T1000 (cell line): ENCODE measurements at places on chromosomes 1 and 21.
A peak's percentile ranks its signal among the peaks of the same experiment; 100 is the strongest.

- DNase-seq: no peak
These were observed 11.7 kb upstream of the CAPN9 start for GRCh38 chr1:230735447-230735846.

- no peak for DNase-seq
These were observed 33.1 kb downstream of the LPAR3 start for GRCh38 chr1:84859866-84860265.

DNA sequence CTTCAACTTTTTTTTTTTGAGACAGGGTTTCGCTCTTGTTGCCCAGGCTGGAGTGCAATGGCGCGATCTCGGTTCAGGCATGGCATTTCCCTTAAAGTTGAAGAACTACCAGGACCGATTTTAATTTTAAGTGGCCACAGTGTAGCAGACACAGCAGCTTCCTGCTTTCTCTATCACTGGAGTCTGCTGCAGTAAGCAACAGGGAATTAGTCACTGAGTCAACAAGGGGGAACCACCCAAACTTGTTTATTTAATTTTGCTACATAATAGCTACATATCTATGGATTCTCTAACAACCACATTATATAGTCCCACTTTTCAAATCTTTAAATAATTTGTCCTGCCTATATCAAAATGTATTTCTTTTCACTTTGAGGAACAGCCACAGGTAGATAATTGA, 12.5 kb upstream of the TNNI3K start:
- DNase-seq: no peak

DNA sequence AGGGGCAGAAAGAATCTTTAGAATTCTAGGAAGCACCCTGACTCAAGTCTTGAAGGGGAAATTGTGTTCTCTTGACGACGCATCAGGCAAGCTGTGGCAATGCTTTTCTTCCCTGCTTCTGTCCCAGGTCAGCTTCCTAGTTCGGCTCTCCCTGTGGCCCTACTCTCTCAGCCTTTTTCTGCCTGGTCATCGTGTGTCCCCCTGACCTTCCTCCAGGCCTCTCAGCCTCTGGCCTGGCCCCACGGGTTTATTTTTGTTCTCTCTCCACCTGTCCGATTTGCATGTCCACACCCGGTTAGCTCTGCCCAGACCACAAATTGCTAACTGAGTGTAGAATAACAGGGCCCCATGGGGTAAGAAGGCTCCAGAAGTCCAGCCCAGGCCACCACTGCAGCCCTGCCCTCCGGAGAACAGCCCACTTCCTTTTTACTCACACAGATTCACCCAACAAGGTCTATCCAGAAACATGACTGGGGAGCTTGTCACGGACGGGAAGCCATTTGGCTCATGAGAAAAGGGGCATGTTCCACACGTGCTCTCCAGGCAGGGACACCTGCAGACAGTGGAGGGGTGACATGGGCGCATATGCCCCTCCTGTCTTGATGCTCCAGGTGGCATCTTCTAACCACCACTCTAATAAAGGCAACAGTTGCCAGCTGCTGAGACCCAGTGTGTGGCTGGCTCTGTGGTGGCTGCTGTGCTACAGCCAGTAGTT, 9.8 kb downstream of the KCNN3 start:
- no peak for DNase-seq

GRCh38 chr1:116574581-116575291, 3.9 kb upstream of the CD58 start:
- DNase-seq: peak; percentile 23

- no peak for DNase-seq
These were observed 183.9 kb upstream of the NFIA start for GRCh38 chr1:60898413-60898812.

GRCh38 chr1:111888740-111889376, 100.6 kb downstream of the KCND3 start:
- no peak for DNase-seq

DNA sequence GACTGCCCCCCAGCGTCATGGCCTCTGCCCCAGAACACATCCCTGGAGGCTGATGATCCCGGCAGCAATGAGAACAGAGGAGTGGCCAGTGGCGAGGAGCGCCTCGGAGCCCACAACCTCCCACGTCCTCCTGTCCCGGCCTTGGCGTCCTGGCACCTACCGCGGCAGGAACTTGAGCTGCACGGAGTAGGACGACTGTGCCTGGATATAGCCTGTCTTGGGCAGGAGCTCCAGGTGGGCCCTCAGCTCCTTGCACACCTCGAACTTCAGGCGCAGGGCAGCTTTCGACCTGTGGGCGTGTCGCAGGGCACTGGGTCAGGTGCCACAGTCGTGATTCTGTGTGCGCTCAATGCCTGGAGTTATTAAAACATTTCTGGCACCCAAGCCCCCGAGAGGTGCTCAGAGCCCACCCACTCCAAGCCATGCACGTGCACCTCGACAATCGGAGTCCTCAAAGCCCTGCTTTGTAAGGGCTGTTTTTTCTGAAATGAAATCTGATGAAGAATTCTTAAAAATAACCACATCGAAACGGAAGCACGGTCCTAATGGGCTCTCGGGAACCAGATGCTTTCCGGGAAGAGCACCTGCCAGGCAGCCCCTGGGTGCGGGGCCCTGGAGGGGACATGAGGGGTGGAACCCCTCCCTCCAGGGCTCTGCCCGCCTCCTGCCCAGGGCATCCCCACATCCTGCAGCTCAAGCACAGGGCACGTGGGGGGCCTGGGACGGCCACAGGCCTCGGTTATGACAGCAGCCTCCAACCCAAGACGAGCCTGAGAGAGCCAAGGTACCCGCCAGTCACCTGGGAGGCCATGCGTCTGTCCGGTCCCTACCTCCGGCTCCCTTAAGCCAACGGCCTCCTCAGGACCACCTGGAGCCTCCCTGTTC, 23.0 kb upstream of the TMEM52 start:
- DNase-seq: no peak

DNA sequence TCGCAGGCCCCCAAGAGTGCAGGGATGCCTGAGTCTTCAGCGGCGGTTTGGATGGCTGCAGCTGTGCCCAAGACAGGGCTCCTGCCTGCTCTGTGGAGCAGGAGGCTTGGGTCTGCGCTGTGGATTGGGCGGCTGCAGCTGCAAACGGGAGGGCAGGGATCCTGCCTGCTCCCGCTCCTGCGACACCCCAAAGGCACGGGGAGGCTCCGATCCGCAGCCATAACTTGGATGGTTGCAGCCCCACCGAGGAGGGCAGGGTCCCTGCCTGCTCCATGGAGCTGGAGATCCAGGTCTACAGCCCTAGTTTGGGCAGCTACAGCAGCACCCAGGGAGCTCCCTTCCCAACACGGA, 898.8 kb upstream of the NEGR1 start:
- DNase-seq: no peak

GRCh38 chr1:234398849-234399381, 25.7 kb downstream of the COA6 start:
- DNase-seq: no peak

- DNase-seq: no peak
These were observed 68.2 kb downstream of the RNF187 start for GRCh38 chr1:228555074-228555994.

DNA sequence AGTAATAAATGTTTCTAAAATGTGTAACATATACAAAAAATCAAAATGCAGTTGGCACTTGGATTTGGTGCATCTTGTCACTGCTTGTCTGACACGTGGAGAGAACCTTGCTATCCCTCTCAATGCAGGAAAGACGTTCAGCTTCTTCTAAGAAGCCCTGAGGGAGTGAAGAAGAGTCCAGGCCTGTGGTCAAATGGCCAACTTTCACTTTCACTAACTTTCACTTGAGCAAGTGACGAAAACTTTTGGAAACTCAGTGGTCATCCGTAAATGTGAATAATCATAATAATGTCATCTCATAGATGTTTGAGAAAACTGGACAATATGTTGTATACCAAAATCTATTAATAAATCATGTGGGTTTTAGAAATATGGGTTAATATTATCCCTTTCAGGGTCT, 61.9 kb downstream of the ERG start:
- no peak for DNase-seq

DNA sequence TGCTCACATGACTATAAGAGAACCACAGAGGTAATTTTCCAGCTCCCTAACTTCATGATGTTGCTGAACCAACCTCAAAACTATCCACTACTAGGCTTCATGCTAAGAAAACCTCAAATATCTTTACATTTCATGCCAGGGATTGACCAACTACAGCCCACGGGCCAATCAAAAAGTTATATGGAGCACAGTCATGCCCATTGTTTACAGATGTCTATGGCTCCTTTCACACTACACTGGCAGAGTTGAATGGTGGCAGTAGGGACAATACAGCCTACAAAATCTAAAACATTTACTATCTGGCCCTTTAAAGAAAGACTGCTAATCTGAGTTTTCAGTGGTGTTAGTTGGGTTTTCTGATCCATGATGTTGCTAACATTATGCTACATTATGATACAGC, 154.8 kb downstream of the TM2D1 start:
- DNase-seq: no peak

- DNase-seq: no peak
These were observed 54.7 kb downstream of the COQ8A start for GRCh38 chr1:226994586-226995364.

DNA sequence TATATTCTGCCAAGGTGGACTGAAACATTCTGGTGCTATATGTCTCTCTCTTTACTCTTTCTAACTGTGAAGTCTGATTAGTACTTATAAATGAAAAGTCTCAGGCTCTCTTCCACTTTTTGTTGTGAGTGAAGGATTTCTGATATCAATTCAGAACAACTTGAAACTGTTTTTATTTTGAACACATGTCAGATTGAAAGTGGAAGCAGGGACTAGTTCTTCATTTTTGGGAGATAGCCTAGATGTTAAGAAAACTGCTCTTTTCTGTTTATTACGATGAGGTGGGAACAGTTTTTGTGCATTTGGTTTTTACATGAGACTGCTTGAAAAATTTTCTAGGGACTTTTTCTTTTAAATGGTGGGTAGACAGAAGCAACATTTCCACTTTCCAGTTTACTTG, 14.5 kb upstream of the GBP3 start:
- no peak for DNase-seq

DNA sequence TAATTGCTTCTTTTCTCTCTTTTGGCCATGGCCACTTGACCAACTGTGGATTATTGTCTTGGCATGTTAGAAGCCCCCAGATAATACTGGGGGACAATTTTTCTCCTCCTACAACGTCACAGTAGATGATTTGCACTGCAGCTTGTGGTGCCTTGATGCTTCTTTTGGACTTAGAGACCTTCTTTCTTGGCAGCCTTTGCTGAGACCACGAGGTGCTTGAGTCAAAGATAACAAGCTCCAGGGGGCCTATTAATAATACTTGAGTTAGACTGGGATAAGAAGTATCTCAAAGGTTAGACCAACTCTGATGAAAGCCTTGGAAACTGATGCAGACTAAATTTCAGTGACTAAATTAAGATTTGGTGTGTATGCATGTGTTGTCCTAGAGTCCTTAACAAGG, 3.2 kb downstream of the PPP1R12B start:
- DNase-seq: no peak

DNA sequence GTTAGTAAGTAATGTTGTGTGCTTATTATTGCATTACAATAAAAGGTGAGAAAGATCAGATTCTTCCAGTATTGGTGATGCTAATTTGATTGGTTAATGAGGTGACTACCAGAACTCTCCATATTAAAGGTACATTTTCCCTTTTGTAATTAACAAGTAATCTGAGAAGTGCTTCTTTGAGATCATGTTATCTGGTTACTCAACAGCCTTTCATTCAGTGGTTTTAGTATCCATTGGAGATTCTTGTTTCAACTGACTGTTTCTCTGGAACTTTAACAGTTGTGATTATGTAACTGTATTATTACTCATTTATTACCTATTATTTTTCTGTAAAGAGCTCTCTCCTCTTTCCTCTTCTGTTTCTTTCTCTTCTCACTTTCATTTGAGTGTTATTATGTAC, 86.7 kb downstream of the PEX14 start:
- DNase-seq: no peak

GRCh38 chr1:34265396-34265795, 88.7 kb downstream of the C1orf94 start:
- DNase-seq: no peak

GRCh38 chr1:62424411-62424810, 12.4 kb upstream of the USP1 start:
- DNase-seq: no peak

GRCh38 chr1:108862698-108863477, 6.0 kb upstream of the AKNAD1 start:
- DNase-seq: no peak

GRCh38 chr21:28832013-28832714, 160.5 kb downstream of the LTN1 start:
- no peak for DNase-seq

DNA sequence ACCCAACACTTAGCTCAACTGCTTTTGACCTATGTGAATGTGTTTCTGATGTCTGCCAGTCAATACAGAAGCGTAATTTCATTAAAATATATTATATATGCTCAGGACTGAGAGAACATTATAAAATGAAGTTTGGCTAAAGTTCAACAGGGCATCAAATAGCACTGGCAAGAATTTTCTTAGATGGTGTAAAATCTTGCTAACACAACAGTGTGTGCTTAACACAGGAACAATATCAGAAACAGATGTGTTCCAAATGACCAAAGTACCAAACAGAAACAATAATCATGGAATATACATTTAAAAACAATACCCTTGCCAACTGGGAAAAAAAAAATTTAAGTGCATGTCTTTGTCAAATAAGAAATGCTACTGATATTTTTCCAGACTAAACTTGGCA, 10.4 kb upstream of the LHX8 start:
- DNase-seq: no peak

- DNase-seq: no peak
These were observed 112.0 kb upstream of the CHRM3 start for GRCh38 chr1:239274242-239274830.

DNA sequence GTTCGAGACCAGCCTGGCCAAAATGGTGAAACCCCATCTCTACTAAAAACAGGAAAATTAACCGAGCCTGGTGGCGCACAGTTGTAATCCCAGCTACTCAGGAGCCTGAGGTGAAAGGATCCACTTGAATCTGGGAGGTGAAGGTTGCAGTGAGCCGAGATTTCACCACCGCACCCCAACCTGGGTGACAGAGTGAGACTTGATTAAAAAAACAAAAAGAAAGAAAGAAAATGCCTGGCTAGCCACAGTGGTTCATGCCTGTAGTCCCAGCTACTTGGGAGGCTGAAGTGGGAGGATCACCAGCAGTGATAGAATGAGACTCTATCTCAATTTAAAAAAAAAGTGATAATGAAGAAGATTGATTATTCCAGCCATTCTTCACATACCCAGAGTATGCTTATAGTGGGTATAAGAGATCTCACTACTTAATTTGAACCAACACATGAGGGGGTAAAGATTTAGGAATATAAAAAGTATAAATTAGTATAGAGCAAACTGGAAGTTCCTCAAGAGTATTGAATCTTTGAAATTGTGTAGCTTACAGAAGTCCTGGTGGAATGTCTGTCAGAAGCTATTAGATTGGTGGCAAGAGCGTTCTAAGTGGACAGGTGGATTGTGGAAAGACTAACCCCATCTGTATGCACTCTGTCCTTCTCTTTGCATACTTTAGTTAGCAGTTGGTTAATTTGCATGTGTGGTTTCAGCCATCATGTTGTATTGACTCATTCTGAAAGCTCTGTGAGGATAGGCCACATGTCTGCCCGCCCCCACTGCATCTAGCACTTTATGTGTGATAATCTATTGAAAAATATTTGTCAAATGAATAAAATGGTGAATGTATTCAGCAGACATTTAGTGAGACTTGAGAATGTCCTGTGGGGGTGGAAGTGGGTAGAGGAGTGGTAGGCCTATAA, 25.0 kb downstream of the RLF start:
- DNase-seq: no peak

- peak; percentile 45 for DNase-seq
These were observed 514.7 kb downstream of the PLPP3 start for GRCh38 chr1:56064705-56065104.

- no peak for DNase-seq
These were observed 54.5 kb downstream of the ARHGEF10L start for GRCh38 chr1:17594026-17594425.
